Activated CD4-positive, alpha-beta T cell treated with anti-CD3 and anti-CD28 coated beads, Interleukin-2, amount 50 U/mL, for 4 hours (primary cell): ENCODE measurements at places on chromosomes 13 and 19.

GRCh38 chr19:14510311-14511228, 7.6 kb downstream of the DNAJB1 start:
- DNase-seq: no peak

DNA sequence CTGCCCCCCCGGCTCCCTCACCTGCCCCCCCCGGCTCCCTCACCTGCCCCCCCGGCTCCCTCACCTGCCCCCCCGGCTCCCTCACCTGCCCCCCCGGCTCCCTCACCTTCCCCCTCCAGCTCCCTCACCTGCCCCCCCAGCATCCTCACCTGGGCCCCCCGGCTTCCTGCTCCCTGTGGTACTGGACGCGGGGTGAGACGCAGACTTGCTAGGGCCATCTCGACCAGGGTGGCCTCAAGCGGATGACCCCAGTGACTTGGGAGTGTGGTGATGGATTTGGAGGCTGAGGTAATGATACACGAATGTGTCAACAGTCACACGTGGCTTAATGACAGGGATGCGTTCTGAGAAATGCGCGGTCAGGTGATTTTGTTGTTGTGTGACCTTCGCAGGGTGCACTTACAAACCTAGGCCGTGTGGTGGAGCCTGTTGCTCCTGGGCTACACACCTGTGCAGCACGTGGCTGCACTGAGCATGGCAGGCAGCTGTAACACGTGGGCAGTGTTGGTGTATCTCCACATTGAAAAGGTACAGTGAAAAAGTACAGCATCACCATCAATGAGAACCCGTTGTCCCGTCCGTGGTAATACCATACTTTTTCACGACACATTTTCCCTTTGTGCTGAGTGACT, 197.8 kb downstream of the TEX29 start:
- no peak for DNase-seq

DNA sequence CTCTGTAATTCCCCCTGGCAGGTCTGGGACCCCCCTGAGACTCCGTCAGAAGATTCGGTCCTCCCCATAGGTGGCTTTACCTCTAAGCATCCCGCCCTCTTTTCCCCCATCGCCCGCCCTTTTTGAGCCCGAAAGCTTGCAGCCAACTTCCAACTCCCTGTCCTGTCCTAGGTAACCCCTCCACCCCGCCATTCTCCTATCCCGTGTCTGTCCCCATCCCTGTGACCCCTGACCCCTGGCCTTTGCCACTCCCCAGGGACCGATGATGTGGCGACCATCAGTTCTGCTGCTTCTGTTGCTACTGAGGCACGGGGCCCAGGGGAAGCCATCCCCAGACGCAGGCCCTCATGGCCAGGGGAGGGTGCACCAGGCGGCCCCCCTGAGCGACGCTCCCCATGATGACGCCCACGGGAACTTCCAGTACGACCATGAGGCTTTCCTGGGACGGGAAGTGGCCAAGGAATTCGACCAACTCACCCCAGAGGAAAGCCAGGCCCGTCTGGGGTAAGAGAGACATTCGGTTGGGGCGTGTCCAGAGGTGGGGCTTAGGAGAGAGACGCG, 488 bp downstream of the RCN3 start:
- no peak for DNase-seq

DNA sequence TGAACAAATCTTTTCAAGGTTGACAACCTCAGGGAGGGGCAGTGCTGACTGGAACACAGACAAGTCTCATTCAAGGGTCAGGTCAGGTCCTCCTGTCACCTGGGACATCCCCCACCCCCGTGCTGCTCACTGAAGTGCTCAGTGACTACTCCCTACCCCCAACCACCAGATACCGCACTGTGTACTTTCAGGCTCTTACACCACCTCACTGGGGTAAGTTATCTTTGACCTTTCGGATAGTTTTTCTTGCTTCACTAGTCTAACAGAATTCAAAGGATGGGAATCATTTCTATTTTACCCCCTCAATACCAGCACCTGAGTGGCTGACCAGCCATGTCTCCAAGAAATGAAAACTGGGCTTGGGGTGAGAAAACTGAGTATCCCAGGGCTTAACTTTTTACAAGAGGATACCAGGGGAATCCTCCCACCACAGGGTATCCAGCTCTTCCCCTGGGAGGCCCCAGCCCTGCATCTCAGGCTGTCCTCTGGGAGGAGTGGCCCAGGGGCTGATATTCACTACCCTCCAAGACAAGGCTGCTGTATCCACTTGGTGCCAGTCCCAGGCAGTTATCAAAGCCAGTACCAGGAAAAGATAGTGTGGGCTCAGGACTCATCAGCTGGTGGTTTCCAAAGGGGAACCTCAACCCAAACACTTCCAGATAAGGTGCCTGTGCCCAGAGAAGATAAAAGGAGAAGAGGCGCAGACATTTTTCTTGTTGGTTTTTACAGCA, 2.1 kb downstream of the ZNF563 start:
- peak; percentile 76 for DNase-seq

- DNase-seq: no peak
Measured at GRCh38 chr19:35449359-35450043, 1.4 kb downstream of the FFAR2 start.

GRCh38 chr13:32501064-32501463, 37.5 kb downstream of the N4BP2L2 start:
- DNase-seq: no peak

- no peak for DNase-seq
Measured at GRCh38 chr19:54429176-54429495, 13.9 kb downstream of the TTYH1 start.

DNA sequence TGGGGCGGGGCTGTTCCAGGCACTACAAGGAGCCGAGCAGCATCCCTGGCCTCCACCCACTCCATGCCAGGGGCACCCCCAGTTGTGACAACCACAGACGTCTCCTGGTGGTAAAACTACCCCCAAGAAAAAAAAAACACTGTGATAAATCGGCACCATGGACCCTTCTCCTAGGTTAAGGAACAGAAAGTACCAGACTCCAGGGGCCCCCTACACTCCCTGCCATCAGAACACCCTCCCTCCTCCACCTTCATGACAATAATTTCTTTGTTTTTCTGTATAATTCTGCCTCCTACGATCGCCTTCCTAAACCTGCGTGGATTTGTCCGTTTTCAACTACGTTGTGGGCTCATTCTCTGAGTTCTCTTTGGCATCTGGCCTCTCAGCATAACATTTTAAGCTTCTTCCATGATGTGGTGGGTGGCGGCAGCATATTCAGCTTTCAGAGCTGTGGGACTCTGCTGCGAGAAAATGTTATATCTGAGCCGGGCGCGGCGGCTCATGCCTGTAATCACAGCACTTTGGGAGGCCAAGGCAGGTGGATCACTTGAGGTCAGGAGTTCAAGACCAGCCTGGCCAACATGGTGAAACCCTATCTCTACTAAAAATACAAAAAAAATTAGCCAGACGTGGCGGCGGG, 8.6 kb downstream of the TLE2 start:
- no peak for DNase-seq

GRCh38 chr19:43784981-43785808, 4.4 kb upstream of the KCNN4 start:
- DNase-seq: peak; percentile 36

DNA sequence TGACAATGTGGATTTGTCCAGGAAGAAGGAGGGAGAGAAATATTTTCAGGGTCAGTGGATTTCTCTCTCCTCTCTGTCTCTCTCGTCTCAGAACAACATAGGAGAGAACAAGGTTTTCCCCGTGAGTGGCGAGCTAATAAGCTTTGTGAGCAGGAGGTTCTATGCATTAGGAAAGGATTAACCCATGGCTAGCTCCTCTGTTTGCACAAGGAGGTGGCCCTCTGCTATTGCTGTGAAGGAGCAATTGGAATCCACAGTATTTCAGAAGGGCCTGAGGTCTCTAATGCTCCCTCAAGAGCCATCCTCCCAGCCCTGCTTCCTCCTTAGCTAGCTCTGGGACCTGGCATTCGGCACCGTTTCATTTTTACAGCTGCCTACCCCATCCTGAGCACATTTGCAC, 288.9 kb upstream of the MAB21L1 start:
- no peak for DNase-seq

- DNase-seq: no peak
Measured at GRCh38 chr19:13866463-13867046, 10.4 kb upstream of the NANOS3 start.

DNA sequence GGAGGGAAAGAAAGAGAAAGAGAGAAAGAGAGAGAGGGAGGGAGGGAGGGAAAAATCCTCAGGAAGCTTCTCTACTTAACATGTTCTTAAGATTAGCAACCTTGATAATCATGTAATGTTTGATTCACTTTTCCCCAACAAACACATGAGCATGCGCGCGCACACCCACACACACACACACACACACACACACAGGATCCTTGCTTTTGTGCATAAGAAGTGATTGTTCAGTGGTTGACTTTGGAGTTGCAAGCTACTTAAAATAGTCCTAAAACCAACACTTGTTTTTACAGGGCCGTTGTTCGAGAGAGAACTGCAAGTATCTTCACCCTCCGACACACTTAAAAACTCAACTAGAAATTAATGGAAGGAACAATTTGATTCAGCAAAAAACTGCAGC, 100.0 kb upstream of the RAP2A start:
- no peak for DNase-seq

GRCh38 chr13:38830442-38831045, 143.7 kb downstream of the FREM2 start:
- no peak for DNase-seq

- DNase-seq: no peak
Measured at GRCh38 chr13:92941167-92941566, 285.4 kb upstream of the GPC6 start.

GRCh38 chr13:110540871-110541525, 20.5 kb downstream of the RAB20 start:
- no peak for DNase-seq

DNA sequence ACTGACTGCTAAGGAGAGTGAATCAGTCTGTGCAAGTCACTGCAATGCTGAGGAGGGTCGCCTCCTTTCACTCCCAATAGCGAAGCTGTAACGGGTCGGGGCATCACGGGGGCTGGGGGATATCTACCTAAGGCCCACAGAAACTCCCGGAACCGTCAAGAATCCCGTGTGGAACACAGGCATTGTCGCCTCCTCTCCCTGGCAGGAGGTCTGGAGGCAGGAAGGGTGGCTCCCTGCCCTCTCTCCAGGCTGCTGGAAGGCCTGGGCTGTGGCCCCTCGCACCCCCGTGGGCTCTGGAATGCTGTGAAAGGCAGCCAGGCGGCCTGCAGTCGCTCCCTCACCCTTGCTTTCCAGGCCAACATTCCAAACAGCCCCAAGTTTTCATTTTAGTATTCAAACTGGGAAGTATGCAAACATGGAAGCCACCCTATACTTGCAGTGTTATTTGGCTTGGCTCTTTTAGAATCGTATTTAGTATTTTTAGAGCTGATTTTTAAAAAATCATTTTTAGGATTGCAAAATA, 109.4 kb downstream of the CRYL1 start:
- no peak for DNase-seq

- DNase-seq: no peak
Measured at GRCh38 chr19:18421371-18421959, 2.3 kb downstream of the SSBP4 start.

GRCh38 chr13:112574834-112575613, 12.9 kb downstream of the TUBGCP3 start:
- no peak for DNase-seq

DNA sequence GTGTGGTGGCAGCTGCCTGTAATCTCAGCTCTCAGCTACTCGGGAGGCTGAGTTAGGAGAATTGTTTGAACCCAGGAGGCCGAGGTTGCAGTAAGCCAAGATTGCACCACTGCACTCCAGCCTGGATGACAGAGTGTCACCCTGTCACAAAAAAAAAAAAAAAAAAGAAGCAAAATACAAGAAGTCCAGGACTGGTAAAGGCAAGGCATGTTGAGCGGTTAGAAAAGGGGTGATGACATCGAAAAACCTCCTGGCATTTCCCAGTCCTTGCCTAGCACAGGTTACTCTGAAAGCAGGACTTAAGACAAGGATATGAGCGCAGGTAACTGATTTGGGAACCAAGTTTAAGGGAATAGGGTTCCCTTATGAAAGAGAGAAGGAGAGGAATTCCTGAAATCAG, 2.5 kb upstream of the LILRB4 start:
- DNase-seq: no peak

GRCh38 chr19:43674596-43674995, 4.6 kb upstream of the PLAUR start:
- no peak for DNase-seq

- no peak for DNase-seq
Measured at GRCh38 chr19:18062028-18062427, 24.7 kb downstream of the IL12RB1 start.

DNA sequence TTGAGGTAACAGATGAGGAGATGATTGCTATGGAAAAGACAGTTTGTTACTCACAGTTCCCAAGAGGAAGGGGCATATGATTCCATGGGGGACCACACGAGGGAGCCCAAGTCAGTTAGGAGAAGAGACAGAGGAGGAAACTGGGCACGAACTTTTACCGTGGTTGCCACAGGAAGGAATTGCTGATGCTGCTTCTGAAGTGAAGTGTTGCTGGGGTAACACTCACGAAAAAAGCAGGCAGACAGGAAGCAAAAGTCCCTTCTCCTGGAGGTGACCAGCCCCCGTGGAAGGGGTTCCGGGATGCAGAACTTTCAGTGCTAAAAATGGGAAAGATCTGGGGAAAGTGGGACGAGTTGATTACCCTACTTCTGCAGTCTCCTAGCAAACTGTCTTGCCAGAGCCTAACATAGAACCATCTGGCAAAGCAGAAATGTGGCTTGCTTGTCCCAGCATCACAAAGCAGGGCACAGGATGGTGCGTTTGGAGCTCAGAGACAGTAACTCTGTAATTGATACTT, 35.4 kb upstream of the MAP3K10 start:
- no peak for DNase-seq

DNA sequence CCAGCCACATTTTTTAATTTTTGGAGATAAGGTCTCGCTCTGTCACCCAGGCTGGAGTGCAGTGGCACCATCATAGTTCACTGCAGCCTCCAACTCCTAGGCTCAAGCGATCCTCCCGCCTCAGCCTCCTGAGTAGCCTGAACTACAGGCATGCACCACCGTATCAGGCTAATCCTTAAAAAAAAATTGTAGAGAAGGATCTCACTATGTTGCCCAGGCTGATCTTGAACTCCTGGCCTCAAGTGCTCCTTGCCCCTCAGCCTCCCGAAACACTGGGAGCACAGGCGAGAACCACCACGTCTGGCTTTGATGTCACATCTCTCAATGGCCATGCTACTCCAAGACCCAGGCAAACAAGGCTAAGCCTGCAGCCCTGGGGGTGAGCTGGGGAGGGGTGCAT, 21.2 kb downstream of the PRKCSH start:
- DNase-seq: no peak

DNA sequence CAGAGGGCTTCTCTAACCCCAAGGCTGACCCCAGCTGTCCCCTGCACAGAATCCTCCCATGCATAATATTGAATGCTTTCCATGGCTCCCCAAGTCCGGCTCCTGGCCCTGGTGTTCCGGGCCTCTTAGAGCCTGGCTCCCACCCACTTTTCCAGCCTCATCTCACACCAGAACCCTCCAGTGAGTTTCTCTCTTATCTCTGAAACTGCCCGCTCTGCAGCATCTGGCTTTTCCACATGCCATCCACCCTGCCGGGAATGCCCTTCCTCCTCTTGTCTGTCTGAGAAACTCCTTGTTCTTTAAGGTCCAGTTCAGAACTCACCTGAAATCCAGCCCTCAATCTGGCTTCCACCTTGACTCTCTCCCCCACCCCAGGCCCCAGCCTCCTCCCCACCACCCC, 6.8 kb downstream of the SYNGR4 start:
- no peak for DNase-seq

- DNase-seq: no peak
Measured at GRCh38 chr13:110518571-110518970, 43.0 kb downstream of the RAB20 start.

- DNase-seq: no peak
Measured at GRCh38 chr13:106986687-106987426, 418.9 kb upstream of the ARGLU1 start.
